ENCODE measurements at places on chromosomes 4 and X.

DNA sequence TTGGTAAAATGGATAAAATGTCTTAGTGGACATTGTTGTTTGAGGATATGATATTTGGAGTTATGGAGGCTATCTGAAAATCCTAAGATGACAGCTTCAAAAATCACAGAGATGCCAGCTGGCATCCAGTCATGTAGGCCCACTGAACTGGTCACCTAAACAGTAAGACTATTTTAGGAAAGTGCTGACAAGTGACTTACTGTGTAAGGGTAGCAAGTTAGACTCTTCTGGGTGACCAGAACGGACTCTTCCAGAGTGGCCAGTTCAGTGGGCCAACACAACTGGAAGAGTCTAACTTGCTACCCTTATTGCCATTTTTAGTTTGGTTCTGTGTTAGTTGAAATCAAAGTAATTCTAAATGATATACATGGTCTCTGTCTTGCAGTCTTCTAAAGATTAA, 61.4 kb upstream of the ATP8A1 start:
- DNase-seq = no peak

GRCh38 chr4:7418131-7418943, 16.4 kb downstream of the PSAPL1 start:
- DNase-seq = no peak

DNA sequence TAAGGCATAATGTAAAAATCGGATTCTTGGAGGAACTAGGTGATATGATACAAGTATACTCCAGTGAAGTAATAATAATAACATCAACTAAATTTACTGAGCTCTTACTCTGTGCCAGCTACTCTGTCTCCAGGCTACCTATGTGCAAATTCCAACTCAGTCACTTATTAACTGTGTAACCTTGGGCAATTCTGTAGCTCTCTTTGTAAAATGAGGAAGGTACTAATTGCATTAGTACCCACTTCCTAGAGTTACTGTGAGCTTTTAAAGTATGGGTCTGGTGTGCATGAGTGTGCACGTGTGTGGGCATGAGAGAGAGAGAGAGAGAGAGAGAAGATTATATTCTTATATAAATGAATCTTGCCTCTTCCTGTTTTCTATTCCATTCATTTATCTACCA, 169.9 kb downstream of the KCNIP4 start:
- peak; percentile 6 for DNase-seq

GRCh38 chr4:78512357-78512920, 39.1 kb upstream of the ANXA3 start:
- no peak for DNase-seq

DNA sequence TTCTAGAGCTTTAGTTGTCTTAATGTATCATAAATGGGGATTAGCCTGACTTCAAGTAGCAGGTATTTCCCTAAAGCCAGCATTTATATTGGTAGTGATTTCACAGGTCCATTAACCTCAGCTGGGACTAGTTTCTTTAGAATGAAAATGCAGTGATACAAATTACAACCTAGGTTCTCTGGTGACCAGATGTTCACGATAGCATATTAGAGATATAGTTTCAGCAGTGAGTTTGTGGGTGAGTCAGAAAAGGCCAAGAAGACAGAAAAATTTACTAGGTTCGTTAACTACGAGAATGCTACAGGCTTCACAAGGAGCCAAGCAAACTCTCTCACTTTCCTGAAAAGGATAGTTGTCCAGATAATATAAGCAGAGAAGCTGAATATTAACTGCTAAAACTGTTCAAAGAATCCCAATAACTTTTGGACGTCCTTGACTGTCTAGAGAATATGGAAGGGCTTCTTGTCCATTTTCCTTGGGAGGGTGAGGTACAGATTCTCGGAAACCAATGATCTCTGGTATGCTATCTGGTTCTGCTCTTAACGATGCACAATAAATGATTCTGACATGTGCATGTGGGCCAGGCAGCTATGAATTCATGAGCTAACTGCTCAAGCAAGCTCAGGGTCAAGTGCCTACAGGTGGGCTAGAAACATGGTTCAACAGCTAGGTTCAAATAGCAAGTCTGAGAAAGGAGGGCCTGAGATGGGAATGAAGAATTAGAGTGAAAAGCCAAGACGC, 6.0 kb upstream of the SPCS3 start:
- no peak for DNase-seq

GRCh38 chrX:71930298-71930697, 19.7 kb downstream of the NHSL2 start:
- DNase-seq = no peak

DNA sequence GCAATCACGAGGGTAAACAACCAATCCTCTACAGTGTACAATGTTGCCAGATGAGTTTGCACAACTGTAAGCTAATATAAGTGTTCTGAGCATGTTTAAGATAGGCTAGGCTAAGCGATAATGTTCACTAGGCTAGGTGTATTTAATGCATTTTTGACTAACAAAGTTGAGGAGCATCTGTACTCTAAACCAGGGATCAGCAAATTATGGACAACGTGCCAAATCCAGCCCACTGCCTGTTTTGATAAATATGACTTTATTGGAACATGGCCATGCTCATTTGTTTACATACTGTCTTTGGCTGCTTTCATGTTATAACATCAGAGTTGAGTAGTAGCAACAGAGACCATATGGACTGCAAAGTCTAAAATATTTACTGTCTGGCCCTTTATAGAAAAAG, 46.3 kb upstream of the ARHGEF6 start:
- DNase-seq = no peak

GRCh38 chr4:182411391-182411790, 168.2 kb downstream of the TENM3 start:
- no peak for DNase-seq

DNA sequence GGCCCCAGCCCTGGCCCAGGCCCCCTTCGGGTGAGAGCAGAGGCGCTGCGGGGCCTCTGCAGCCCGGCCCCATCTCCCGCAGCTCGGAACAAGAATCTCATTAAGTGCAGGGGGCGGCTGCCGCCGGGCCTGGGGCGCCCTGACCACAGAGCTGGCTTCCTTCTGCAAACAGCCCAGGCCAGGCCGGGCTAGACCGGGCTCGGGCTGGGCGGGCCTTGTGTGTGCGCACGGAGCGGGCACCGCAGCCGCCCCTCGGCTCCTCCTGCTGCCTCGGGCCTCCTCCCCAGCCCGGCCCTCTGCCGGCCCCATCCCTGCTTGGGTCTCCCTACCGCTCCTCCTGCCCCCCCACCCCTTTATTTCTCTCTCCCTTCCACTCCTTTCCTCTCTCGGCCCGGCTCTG, 83.3 kb downstream of the EFNB1 start:
- DNase-seq = no peak

GRCh38 chrX:96987228-96987627, 103.5 kb downstream of the RPA4 start:
- DNase-seq = no peak

- DNase-seq = peak; percentile 32
These were observed 240.3 kb upstream of the GPC4 start for GRCh38 chrX:133655275-133656265.

GRCh38 chrX:100647739-100648138, 3.7 kb downstream of the SRPX2 start:
- DNase-seq = no peak
